ENCODE measurements at places on chromosomes 13 and 19.

DNA sequence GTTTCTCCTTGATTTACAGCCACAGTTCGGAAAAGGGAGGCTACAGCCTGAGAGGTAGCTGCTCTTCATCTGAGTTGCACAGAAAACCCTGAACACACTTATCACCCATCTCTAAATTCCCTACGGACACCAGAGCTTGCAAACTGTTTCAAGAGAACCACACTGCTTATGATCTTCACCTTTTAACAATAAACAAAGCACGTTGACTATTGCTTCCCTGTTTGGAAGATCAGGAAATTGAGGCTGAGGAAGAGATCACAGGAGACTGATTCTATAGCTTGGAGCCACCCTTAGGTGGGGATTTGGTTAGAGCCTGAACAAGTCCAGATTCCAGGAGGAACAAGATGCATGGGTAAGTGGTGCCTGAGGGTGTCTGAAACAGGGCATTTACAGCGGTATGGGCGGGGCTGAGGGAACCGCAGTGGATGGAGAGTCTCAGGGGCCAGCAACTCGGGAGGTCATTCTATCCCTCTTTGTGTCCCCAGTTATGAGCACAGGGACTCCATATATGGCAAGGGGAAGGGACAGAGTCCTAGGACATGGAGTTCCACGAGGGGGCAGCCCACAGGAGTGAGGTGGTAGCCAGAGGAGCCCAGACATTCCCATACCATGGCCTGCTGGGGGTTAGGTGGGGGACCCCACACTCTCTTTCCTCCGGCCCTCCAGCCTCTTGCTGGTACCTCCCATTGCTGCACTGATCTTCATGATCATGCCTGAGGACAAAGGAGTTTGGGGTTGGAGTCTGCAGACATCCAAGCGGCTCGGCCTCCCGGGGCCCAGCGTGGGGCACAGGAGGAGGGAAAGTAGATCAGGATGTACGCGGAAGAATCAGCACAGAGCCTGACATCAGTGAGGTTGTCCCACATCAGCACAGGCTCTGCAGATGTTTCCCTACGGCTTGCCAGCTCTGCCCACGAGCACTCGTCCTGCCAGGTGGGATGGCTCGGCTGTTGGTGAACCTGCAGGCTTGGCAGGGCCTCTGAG, 162.3 kb upstream of the ZNF536 start:
- DNase-seq: no peak

GRCh38 chr19:46784262-46785053, 3.9 kb downstream of the SLC1A5 start:
- peak; percentile 47 for DNase-seq

DNA sequence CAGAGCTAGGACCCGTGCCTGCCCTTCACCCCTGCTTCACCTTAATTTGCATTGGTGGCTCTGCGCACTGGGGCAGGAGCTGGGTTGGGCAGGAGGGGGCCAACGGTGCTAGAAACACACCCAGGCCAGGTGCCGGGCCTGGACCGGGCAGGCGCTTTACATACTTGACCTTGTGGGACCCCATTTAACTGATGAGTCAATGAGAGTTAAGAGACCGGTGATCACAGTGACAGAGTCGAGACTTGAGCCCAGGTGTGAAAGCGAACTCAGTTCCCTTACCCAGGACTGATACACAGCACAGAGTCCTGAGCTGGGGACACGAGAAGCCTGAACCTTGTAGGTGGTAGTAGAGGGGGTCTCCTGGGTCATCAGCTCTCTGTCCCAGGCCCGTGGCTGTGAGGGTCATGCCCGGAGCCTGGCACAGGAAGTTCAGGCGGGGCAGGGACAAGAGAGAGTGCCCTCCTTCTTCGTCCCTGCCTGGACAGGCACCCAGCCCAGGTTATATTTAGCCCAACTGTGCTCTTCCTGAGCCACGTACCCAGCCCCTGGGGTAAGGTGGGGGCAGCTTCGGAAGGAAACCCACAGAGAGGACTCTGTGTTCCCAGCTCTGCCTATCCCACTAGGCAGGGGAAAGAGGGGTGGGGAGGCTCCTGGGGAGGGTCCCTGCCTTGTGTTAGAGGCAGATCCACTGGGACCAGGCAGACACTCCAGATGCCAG, 1.9 kb downstream of the PRX start:
- DNase-seq: no peak

- no peak for DNase-seq
Observed at GRCh38 chr13:35554972-35555623, 78.6 kb upstream of the MAB21L1 start.

DNA sequence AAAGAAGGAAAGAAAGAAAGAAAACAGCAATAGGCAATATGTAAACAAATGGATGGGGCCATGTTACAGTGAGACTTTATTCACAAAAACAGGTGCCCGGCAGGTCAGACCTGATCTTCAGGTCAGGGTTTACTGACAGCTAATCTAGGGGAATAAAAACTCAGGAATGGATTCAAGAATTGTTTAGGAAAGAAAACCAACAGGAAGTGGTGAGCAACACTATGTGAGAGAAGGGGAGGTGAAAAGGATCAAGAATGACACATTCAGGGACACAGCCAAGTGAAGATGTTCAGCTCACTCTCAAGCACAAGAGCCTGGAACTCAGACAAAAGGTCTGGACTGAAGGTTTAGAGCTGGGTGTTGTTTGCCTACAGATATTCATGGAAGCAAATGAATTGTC, 244.5 kb downstream of the EFNB2 start:
- DNase-seq: no peak

DNA sequence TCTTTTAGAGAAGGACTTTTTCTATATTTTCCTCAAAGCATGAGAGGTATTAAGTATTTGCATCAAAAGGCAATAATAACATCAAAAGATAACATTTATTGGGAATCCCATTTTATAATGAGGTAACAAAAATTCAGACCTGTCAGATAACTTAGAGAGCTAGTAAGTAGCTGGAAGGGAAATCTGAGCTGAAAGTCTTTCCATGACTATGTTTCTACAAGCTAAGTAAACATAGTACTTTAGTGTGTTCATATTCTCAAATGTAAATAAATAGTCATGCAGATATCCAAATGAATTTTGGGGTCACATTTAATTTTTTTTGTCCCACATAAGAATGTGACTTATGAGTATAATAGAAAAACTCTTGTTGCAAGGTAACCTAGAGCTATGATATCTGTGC, 87.3 kb upstream of the FBXL3 start:
- DNase-seq: no peak

GRCh38 chr19:17054746-17055145, 20.5 kb downstream of the HAUS8 start:
- no peak for DNase-seq

DNA sequence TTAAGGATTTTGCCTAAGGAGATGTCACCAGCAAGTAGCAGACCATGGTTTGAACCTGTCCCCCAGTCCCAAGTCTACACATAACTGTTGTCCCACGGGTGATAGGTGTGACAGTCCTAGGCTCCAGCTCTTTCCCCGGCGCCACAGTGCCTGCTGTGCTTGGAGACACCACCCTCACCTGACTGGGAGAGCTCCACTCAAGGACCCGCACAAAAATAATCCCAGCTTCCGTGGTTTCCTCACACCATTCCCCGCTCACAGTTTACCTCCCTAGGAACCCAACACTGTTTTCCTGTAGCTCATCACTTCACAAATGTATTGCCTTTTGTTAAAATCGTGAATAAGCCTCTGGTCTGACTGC, 19.8 kb upstream of the RASA3 start:
- no peak for DNase-seq

- DNase-seq: no peak
Observed at GRCh38 chr13:110824702-110825300, 90.1 kb downstream of the ANKRD10 start.

DNA sequence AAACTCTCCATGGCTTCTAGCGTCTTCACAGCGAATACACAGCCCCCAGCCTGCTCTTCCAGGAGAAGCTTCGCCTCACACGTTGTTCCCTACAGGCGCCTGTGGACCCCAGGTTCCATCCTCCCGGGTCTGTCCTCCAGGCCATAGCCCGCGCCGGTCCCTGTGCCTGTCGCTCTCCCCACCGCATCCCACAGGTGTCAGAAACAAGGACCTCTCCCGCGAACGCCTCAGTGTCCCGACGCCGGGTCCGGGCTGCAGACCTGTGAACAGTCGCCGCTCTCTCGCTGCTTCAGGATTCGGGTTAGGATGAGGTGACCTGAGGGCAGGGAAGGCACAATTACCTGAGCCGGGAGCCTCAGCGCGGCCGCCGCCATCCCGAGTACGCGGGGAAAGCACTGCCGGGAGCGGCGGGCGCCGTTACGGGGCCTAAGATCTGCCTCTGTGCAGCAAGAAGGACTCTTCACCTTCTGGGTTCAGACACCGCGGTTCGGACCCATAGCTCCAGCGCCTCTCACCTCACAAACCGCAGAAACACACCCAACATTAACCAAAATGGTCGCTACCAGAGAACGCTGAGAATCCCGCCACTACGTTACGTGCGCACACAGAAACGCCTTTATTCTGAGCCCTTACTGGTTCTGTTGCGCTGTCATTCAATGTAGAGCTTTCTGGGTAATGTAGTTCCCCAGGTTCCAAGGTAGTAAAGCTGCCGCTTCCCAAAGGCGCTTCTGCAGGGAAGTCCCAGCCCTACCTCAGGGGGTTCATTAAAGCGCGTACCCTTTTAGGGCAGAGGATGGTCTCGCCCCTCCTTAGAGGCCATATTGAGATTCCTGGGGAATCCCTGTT, at the start of gene ZNF418:
Gene ZNF418, minus strand, starts transcription at position 583 of the 846 bp plus-strand sequence. CDS start 1,580 bp downstream, outside the sequence.
- peak; percentile 12 for DNase-seq

GRCh38 chr13:50188696-50189095, 173.5 kb downstream of the KCNRG start:
- DNase-seq: no peak

DNA sequence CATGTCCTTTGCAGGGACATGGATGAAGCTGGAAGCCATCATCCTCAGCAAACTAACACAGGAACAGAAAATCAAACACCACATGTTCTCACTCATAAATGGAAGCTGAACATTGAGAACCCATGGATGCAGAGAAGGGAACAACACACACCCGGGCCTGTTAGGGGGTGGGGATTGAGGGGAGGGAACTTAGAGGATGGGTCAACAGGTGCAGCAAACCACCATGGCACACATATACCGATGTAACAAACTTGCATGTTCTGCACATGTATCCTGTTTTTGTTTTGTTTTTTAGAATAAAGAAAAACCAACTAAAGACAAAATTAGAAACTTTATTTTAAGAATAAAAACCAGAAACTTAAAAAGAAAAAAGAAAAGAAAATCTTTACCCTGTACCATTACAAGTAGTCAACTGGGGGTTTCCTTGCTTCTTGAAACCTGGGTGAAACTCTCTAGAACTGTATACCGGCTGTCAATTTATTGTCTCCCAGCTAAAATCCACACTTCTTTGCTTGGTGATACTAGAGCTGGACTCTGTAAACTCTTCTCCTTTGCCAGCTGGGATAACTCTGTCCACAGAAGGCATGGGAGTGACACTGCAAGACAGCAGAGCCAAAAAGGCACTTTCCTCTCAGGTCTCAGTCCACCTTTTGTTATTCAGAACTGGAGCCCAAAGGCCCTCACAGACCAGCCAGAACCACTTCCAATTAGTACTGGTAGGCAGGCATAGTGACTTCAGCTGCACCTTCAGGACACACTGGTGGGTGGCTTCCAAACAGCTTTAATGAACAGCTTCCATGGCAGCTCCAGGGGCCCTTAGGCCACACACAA, 9.0 kb downstream of the MICU2 start:
- no peak for DNase-seq

GRCh38 chr13:95644601-95645052, at the start of gene DZIP1:
Gene DZIP1, minus strand, starts transcription at chr13:95644706. Its CDS starts 2,677 bp downstream, at chr13:95642029.
- no peak for DNase-seq

DNA sequence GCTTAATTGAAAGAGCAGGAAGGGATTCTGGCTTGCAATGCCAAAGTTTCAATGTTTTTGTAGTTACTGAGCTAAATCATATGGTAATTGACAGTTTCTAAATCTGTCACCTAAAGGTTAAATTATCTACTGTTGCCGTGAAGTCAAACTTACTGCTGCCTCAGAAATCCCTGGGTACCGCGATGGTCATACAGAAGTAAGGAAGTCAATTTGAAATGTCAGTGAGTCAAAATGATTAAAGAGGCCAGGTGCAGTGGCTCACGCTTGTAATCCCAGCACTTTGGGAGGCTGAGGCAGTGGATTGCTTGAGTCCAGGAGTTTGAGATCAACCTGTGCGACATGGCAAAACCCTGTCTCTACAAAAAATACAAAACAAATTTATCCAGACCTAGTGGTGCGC, 48.8 kb upstream of the TPM4 start:
- no peak for DNase-seq

GRCh38 chr13:24619282-24619681, 60.9 kb upstream of the ATP12A start:
- DNase-seq: no peak

DNA sequence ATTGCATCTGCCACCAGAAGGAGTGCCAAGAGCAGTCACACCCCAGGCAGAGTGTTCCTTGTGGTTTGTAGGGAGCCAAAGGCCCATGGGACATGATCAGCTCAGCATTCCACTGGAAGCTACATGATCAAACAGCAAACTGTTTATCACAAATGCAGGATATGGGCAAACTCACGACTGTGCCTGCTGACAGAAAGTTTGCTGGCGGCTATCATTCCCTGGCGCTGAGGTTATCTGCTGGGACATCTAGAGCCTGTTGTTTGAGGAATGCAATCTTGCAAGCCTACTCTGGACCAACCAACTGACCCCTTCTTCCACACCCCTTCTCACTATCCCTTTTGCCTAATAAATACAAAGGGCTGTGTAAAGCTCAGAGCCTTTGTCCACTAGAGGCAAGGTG, 7.7 kb upstream of the ZNF613 start:
- no peak for DNase-seq

DNA sequence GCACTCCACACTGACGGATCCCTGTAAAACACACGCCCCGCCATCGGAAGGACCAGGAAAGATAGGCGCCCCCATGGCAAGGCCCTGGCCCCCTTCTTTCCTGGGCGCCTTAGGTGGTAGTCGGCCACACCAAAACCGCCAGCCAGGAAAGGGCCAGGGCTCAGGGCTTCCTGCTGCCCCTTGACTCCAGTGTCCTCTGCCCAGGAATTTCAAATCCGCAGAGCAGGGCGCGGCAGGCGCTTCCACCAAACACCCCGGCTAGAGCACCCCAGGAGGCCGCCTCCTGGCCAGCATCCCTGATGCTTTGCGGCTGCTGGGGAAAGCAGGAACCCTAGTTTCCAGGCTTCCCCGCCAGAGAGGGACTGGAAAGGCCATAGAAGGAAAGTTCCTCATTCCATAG, 57.5 kb downstream of the ZNF726 start:
- DNase-seq: no peak

DNA sequence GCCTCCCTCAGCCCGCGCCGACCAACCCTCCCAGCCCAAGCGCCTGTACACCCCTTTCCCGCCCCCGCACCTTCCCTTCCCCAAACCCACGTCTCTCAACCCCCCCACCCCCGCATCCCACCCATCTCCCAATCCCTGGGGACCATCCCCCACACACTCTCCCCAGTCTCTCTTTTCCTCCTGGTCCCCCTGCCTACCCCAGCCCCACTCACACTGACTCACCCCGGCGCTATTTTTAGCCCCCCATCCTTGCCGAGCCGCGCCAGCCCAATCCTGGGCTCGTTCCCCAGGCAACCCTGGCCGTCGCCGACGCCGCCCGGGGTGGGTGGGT, 11.7 kb downstream of the CIC start:
- no peak for DNase-seq

DNA sequence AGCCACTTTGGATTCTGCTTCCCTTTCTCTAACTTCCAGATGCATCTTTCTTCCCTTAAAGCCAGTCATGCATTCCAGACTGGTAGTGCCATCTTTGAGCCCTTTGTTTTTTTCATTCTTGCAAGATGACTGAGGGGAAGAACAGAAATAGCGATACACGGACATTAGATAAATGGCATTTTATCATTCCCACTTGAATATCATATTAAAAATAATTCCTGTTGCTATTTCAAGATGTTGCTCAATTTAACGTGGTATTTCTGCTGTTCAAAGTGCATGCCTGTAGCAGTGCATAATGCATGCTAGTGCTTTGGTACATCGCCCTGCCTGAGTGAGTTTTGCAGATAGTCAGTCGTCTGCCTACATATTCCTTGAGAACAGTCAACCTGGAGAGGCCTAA, 140.6 kb upstream of the FRY start:
- no peak for DNase-seq

Data from stimulated activated CD8-positive, alpha-beta memory T cell treated with anti-CD3 and anti-CD28 coated beads, Interleukin-4, amount 100 ng/mL, for 4 hours (primary cell).